ENCODE measurements at places on chromosomes 7 and 10.

DNA sequence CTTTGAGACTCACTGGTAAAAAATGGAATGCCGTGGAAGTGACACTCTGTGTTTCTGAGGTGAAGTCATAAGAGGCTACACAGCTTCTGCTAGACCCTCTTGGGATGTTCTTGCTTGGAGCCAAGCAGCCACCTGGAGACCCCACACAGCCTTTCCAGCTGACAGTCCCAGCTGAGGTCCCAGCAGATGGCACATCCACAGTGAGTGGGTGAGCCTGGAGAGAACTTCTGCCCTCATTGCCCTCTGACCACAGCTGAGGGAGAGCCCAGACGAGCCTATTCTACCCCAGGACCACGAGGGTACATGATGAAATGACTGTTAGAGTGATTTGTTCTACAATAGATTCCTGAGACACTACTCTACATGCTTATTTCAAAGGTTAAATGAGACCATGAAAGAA, 44.3 kb downstream of the CXCL12 start:
- DNase-seq = no peak

DNA sequence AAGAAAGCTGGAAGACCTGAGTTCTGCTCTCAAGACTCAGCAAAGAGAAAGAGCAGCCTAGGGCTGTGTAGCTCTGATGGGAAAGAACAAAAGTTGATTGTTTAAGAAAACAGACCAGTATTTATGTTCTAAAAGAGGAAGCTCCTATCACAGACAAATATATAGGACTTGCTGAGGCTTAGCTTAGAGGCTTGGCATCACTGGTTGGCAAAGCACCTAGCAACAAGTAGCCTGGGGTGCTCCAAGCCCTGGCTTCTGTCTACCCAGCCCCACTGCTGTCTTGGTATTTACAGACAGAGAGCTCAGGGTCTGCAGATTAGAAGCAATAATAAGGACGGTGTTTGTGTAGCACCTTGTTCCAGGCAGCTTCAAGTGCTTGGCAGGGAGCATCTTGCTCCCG, 36.9 kb upstream of the CCDC3 start:
- no peak for DNase-seq

GRCh38 chr7:101885597-101885955, 68.2 kb downstream of the CUX1 start:
- no peak for DNase-seq

GRCh38 chr7:45680776-45681175, 106.6 kb downstream of the ADCY1 start:
- DNase-seq = no peak

- DNase-seq = no peak
Observed at GRCh38 chr7:121011401-121011800, 22.9 kb downstream of the CPED1 start.

All from AG08396 (cell line).